ENCODE measurements at places on chromosomes 7 and 10.

DNA sequence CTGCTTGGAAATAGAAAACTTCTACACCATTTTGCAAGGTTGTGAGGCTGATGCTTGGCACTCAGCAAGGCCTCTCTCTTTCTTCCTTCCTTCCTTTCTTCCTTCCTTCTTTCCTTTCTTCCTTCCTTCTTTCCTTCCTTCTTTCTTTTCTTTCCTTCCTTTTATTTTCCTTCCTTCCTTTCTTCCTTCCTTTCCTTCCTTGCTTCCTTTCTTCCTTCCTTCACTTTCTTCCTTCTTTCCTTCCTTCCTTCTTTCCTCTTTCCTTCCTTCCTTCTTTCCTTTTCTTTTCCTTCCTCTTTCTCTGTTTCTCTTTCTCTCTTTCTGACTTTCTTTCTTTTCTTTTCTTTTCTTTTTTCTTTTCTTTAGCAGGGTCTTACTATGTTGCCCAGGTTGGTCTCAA is 460.4 kb downstream of the KCNMA1 start:
- no peak for DNase-seq

GRCh38 chr10:75243426-75243825 is 7.7 kb upstream of the COMTD1 start:
- no peak for DNase-seq

- DNase-seq: no peak
Measured at GRCh38 chr10:28840971-28841370, 163.7 kb downstream of the BAMBI start.

DNA sequence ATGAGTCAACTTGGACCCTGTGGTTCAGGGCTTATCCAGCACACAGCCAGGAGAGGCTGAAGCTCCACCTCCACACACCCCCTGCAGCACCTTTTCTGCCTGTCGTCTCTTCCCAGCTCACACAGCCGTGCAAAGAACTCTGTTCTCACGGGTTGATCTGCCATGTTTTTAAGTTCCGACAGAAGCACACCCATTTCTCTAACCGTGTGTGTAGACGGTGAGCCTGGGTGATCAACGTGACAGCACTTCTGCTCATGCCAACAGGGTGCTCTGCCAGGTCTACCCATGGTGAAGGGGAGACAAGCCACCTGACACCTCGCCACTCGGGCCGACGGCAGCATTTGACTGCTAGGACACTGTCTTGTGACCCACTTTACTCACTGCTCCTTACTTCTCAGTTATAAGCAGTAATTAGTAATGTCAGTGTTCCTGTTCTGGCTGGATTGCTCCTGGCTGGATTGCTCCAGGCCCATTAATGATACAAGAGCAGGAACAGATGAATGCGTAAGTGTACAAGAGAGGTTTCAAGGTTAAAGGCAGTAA is 90.5 kb downstream of the RNF216 start:
- DNase-seq: no peak

DNA sequence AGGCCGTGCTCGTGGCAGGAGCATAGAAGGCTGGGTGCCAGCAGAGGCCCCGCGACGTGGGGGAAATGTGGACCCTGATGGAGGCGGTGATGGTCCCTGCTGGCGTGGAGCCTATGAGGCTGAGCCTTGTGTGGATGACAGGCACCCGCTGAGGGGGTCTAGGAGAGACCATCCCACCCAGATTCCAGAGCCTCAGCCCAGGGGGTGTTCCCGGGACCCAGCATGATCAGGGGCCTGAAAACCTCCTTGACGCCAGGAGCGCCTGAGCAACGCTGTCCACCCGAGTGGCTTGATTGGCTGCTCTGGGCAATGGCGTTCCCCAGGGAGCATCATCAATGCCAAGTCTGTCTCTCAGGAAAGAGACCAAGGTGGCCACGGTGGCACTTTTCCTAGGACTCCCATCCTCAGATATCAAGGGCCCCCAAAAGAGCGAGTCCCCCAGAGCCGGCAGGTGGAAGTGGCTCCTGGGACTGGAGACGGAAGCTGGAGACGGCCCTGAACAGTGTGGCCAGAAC is 61.1 kb downstream of the PWWP2B start:
- DNase-seq: no peak

- no peak for DNase-seq
Measured at GRCh38 chr10:96408201-96408600, 49.4 kb upstream of the OPALIN start.
